M059J (cell line): ENCODE measurements at places on chromosomes 6 and 20.

- no peak for DNase-seq
These were observed 142.3 kb downstream of the ATXN1 start for GRCh38 chr6:16618962-16619361.

DNA sequence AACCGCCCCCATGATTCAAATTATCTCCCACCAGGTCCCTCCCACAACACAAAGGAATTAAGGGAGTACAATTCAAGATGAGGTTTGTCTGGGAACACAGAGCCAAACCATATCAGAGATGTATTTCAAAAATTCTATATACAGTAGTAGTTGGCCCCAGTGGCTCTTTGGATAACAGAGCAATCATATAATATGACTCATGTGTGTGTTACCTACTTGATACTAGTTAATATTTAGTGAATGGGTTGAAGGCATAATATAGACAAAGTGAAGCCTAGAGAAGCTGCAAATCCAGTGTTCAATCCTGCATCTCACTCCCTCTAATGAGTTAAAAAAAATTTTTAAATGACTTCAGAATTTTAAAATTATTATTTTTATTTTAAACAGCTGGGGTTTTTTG, 43.2 kb downstream of the KAT14 start:
- no peak for DNase-seq

DNA sequence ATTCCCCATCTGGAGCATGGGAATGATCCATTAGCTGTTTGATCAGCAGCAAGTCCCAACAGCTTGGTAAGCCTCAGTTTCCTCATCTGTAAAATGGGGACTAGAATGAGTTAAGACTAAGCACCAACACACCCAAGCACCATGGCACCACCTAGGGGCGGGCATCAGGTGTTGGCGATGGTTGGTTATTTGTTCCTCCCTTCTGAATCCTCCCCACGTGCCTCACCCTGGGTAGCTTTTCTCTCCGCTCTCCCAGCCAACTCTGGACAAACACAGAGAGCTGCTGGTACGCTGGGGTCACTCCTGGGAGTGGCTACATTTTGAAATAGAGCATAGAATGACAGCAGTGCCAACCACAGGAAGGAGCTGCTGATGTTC, 13.3 kb upstream of the ITPR3 start:
- DNase-seq = no peak

DNA sequence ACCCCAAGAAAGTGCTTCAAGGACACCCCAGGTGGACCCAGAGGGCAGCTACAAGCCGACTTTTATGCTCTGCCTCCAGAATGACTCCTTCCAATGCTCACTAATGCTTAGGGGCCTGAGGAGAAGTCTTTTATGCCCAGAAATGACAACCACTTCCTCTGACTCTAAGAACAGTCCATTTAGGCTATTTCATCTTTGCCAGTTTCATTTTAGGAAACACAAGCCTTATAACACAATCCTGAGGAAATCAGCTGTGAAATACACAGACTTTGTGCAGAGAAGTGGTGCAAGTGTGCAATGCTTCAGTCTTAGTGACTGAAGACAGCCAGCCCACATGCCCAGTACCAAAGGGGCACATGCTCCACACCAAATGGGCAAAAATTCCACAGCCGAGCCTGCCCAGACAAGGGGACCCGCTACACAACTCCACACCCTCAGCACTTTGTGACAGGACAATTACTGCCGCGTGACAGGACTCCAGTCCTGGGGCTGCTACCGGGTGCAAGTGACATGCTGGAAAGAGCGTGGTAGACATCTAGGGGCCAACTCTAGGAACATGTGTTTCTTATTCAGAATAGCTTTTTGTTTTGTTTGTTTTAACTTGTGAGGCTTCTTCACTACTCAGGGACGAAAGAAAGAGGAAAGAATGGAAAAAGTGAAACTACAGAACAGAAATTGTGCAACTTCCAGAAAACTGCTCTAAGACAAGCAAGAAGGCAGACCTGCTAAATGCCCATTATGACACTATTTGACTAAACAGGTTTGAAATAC, 28.2 kb upstream of the PLAGL1 start:
- peak; percentile 53 for DNase-seq

DNA sequence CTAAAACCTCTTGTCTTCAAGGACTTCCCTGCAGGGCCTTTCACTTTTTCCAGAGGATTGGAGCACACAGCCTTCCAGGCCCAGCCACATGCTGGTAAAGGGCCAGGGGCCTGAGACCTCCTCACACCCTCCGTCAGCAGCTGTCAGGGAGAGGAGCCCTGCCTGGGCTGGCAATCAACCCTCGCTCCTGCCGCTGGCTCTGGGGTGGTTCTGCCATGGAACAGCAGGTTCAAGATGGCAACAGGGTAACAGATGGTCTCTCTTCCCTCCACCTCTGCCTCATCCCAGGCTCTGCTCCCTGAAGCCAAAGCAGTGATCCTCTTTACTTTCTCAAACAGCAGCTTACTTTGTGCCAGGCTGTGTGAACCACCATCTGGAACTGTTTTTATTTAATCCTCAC, 23.8 kb downstream of the PCNA start:
- no peak for DNase-seq

- peak; percentile 49 for DNase-seq
These were observed 3.4 kb upstream of the RSPO4 start for GRCh38 chr20:1005452-1006027.

- no peak for DNase-seq
These were observed 65.8 kb downstream of the SYTL3 start for GRCh38 chr6:158715330-158716311.

DNA sequence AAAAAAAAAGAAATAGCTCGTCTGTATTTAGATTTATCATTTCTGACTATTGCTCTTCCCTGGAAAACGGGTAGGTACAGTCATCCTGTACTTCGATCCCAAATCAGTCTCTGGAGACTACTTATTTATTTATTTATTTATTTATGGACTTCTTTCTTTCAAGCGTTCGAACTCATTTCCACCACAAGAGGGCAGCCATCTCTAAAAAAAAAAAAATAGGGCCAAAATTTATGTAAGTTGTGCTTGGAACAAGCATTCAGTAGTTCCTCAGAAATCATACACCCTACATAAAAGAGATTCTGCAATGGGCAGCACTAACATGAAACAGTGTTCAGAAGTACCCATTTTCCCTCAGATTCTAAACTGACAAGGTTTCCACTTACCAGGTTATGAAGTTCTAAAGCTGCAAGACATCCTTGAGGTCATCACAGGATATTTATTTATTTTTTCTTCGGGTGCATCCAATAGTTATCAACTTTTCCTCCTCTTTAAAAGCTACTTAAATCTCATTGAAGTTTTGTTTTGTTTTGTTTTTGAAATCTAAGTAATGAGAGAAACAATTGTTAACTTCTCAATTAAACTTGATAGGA, 1.9 kb upstream of the BMP2 start:
- peak; percentile 73 for DNase-seq

DNA sequence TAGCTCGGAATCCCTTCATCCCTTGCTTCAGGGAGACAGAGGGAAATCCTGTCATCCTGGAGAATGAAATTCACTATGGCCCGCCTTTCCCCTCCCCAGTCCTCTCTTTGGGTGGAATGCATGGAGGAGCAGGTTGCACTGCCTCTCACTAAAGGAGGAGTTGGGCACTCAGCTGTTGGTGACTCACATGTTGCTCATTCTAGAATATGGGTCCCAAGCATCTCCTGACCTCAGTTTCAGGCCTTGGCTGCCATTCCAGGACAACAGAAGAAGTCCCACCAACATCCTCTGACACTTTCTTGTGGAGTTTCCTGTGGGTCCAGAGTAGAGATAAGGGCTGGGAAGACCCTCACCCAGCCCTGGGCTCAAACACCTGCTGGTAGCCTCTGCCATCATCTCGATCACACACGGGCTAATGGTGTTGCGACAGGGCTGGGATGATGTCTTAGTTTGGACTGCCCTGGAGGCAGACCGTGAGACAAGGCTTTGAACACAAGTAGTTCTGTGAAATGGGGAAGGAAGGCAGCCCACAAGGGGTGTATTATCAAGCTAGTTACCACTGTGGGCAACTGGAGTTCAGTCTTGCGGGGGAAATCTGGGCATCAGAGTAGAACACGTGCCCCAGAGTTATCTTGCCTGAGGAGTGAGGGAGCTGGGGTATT, 52.4 kb upstream of the RNF24 start:
- peak; percentile 92 for DNase-seq

DNA sequence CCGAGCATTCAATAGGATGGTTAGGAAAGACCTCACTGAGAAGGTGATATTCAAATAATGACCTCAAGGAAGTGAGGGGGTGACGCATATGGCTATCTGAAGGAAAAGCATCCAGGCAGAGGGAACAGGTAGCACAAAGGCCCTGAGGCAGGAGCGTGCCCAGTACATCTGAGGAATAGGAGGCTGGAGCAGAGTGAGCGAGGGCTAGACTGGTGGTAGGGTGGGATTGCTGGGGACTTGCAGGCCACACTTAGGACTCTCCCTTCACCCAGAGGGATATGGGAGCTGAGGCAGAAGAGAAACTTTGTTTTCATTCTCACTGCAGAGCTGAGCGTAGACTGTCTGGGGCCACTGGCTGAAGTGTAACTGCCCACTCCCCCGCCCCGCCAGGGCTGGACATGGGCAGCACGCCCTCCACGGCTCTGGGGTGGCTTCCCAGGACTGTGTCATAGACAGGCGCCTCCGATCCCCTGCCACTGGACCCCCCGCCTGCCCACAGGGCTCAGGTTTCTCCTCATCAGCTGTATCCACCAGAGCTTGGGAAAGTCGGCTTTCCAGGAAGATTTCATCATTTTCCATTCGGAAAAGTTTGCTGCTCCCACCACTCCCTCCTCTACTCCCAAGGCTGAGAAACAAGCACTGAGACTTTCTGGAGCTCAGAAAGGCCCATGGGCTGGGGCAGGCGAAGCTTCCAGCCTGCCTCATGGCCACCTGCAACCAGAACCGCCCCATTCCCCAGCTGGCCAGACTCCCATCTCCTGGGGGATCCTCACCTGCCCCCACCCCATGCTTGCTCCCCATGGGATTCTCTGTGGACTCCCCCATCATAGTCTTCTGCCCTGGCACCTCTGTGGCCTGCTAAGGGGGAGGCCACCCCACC, 142.6 kb downstream of the MRPL14 start:
- no peak for DNase-seq

- peak; percentile 44 for DNase-seq
These were observed 110.1 kb upstream of the GPR6 start for GRCh38 chr6:109867970-109868358.

- DNase-seq = peak; percentile 81
These were observed 84.1 kb upstream of the SIRPA start for GRCh38 chr20:1810926-1811620.

- DNase-seq = peak; percentile 40
These were observed 76.5 kb downstream of the NRN1 start for GRCh38 chr6:5930143-5930770.

GRCh38 chr20:17471606-17472187, 59.5 kb downstream of the BFSP1 start:
- no peak for DNase-seq

- DNase-seq = no peak
These were observed 20.1 kb downstream of the ACOT13 start for GRCh38 chr6:24686946-24687345.

DNA sequence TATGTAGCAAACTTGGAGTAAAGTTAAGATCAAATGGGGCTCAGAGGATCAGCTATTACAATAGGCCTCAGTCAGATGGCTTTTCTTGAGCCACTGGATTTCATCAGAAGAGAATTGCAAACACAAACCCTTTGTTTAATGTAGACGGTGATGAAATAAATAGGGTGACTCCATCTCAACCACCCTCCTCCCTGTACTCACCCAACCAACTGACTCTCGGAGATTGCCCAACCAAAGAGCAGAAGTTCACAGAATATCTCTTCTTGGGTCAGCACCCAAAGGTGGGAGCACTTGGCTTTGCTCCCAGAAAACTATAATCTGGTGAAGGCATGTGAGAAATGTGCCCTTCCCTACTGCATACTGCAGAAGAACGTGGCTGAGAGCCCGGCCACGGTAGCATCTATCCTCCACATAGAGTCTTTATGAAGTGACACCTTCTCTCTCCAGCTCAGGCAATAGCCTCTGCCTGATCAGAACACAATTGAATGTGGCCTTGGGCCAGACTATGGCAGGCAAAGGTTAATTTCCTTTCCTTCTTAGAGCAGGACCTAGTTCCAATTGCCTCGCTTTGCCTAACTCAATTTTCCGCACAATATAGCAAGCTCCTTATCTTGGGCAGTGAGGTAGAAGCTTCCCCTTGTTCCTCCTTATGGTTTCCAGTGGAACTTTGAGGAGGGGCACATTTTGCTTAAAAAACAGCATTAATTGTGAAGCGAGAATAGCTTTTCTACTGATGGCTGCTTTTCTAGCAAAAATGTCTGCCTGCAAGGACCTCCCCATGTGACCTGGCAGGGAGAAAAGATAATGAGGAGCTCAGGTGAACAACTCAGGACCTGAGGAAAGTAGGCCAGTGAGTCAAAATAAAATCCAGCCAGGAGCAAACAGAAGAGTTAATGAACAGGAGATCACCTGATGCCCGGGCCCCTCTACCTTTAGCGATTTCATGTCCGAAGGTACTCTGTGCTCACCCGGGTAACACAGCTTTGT, 79.4 kb downstream of the GFOD1 start:
- DNase-seq = peak; percentile 69

DNA sequence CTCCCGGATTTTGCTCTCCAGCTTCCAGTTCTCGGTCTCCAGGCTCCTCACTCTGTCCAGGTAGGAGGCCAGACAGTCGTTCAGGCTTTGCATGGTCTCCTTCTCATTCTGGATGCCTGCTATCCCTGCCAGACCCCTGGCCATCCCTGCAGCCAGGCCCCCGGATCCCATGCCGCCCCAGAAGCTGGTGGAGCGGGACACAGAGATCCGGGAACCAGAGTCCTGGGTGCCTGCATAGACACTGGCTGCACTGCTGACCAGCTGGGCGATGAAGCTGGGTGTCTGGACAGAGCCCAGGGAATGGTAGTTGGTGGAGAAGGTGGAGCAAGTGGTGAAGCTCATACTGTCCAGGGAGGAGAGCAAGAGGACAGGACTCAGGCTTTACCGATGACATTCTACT, 2.9 kb upstream of the CALHM6 start:
- no peak for DNase-seq

DNA sequence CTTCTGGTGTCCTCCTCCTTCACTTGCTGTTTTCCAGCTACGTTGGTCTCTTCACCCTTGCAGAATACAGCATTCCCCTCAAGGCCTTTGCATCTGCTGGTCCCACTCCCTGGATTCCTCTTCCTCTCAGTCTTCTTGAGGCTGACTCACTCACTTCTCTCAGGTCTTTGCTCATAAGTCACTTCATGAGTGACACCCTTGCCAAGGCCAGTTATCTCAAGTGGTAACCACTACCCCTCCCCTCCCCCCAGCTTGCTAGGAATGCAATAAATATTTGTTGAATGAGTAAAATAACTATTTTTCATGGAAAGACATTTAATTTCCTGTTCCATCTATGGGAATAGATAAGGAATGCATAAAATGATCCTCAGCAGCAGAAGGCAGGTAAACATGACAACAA, 131.7 kb downstream of the PLCB4 start:
- peak; percentile 99 for DNase-seq

GRCh38 chr6:170160628-170161611, 130.0 kb downstream of the DLL1 start:
- no peak for DNase-seq
